ENCODE measurements at places on chromosomes 1 and 21.

DNA sequence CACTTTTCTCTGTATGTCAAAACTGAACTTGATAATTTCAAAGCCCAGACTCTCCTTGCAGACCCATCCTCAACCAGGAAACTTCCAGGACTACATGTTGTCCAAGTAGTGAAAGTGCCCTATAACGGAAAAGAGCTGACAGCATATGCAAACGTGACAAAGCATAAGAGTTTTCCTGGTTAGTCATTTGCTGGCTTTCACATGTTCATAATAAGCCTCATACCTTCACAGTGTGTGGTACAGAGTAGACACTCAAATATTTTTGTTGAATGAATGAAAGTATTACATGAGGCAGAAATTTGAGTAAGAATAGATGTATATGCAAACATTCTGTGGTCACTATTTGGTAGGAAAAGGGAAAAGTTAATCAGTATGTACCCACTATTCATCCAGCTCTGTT lies 473.3 kb downstream of the MRPL39 start:
- DNase-seq, result no peak

GRCh38 chr1:184351416-184351975 lies 35.3 kb upstream of the C1orf21 start:
- no peak for DNase-seq

- DNase-seq, result no peak
These were observed 40.0 kb downstream of the URB2 start for GRCh38 chr1:229665912-229666558.

GRCh38 chr1:76105372-76105771 lies 30.8 kb downstream of the ST6GALNAC3 start:
- DNase-seq, result no peak
